ENCODE measurements at places on chromosomes 4 and X.

DNA sequence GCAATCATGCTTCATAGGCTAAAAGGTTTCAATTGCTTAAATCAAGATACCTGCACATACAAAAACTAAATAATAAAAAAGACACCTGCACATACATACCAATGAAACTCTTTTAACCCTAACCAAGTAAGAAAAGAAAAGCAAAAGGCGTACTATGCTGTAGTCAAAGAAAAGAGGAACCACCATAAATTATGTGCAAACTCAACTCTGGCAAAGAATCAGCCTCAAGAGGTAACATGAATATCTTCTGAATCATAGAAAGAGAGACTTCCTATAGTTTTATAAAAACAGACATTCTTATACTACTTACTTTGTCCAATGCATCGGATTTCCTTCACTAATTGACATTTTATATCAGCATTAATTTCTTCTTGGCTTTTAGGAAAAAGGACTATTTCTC lies 29.3 kb downstream of the MMGT1 start:
- DNase-seq, result no peak

GRCh38 chr4:89572224-89572858 lies 264.6 kb downstream of the SNCA start:
- no peak for DNase-seq

DNA sequence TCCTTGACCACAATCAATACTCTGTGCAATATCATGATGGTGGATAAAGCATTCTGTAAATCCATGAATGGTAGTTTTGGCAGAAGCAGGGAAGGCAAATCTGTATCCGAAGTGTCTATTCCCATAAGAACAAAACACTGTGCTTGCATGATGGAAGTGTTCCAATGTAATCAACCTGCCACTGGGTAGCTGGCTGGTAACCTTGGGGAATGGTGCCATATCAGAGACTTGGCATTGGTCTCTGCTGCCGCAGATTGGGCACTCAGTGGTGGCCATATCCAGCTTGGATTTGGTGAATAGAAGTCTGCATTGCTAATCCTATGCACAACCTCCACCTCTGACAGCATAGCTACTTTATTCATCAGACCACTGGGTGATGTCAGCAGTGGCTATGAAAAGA lies 114.3 kb upstream of the EMCN start:
- no peak for DNase-seq

DNA sequence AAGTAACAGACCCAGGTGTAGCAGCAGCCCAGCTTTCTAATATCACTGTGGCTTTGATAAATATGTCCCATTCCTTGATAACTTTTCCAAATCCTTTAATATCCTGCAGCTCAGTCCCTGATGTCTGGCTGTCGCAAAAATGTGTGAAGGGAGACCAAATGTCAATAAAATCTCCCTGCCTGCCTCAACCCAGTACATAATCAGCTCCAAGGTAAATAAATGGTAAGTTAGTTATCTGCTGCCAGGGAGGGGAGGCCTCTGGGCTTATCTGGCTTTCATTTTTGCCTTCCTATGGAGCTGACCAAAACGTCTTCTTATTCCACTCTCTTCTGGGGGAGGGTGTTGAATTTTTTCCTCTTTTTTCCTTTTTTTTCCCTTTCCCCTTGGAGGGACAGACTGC lies 630.6 kb downstream of the MID1IP1 start:
- no peak for DNase-seq

- no peak for DNase-seq
These were observed 342.7 kb upstream of the PABPC4L start for GRCh38 chr4:134544303-134544770.
